ENCODE measurements at places on chromosomes 5 and 9.

GRCh38 chr5:131068893-131069643, 96.0 kb downstream of the HINT1 start:
- DNase-seq, result no peak

- DNase-seq, result no peak
Measured at GRCh38 chr9:38282756-38283155, 109.7 kb upstream of the ALDH1B1 start.

GRCh38 chr9:71672573-71672972, 95.7 kb downstream of the CEMIP2 start:
- DNase-seq, result no peak

DNA sequence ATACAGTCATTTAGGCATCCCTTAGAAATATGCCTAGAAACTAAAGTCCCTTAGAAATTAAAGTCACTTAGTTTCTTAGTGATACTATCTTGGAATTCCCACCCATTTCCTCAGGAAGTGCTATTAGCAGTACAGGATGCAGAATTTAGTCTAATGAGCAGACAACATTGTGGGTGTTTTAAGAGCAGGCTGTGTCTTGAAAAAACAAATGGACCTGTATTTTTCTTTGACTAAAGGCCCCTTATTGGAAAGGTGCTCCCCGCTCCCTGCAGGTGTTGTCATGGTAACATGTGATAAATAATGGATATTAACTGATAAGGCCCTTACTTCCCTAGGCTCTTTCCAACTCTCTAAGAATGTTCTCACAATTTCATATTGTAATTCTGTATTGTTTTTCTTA, 38.8 kb upstream of the STARD4 start:
- DNase-seq, result no peak

DNA sequence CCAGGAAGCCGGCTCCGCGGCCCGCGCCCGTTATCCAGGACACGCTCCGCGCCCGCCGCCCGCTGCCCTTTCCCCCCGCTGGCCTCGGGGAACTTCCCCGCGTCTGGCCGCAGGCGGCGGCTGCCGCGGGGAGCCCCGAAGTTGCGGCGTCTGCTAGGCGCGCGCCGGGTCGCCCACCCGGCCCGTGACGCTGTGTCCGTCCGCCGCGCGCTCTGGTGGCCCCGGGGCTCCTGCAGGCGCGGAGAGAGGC, 621 bp upstream of the GCNT4 start:
- no peak for DNase-seq

DNA sequence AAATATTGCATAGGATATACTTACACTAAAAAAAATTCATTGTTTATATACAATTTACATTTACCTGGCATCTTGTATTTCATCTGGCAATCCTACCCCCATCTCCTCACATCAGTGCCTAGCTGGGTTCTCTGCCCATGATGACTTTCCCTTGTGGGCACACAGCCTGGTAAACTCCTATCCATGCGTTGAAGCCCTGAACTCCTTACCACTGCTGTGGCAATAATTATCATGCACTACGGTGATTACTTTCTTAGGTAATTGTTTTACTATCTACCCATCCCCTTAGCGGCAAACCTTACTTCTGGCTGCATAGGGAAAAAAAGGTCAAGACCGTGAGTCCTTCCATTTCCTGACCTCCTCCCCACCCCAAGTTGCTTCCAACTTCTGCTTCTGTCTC, 63.6 kb upstream of the DAB2IP start:
- no peak for DNase-seq

DNA sequence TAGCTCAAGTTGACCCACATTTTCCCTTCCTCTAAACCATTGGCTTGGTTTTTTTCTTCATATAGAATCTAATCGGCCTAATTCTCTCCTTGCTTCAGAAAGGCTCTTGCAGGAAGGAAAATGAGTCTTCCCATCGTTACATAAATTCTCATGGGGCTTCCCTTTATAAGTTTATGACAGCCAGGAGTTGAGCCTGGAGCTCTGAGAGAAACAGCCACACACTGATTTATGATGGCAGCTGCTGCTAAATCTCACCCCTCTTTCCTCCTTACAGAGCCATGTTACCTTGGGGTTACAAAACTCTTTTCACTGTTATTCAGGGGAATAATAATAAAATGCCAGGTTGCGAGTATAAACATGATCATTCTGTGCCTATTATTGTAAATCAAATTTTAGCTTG, 5.2 kb upstream of the RNF14 start:
- no peak for DNase-seq

DNA sequence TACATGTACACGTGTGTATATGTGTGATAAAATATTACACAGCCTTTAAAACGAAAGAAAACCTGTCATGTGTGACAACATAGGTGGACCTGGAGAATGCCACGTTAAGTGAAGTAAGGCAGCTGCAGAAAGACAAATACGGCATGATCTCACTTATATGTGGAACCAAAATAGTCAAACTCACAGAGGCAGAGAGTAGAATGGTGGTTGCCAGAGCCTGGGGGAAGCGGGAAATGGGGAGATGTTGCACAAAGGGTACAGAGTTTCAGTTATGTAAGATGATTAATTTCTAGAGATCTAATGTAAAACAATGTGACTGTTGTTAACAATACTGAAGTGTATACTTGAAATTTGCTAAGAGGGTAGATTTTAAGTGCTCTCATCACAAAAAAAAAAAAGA, 34.8 kb downstream of the ADAMTS12 start:
- no peak for DNase-seq

GRCh38 chr5:5164163-5164562, 24.0 kb downstream of the ADAMTS16 start:
- DNase-seq, result no peak

DNA sequence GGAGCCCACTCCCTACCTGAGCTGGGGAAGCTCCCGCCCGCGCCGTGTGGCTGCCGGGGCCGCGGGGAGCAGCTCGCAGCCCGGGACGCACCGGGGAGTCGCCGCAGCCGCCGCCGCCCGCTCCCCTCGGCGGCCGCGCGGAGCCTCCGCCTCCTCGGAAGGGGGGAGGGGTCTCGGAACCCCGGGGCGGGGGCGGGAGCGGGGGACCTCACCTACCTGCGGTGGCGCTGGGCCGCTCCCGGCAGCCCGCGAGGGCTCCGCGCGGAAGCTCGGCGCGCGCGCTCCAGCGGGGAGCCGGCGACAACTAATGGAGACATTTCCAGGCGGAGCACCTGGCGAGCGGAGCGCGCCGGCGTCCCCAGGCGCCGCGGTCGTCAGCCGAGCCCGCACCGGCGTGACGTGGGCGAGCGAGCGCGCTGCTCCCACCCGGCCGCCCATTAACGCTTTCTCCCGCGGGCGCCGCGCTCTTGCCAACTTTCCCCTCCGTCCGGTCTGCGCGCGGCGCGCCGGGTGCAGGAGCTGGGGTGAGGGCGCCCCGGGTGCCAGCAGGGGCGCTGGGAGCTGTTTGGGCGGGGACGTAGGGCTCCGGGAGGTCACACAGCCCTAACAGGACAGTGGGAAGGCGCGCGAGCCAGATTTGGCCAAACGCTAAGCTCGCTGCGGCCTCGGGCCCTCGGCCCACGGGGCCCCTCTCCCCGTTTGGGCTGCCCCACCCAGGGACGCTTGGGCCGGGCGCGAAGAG, 4.3 kb upstream of the IRX4 start:
- no peak for DNase-seq

GRCh38 chr5:133698646-133699526, 86.5 kb upstream of the FSTL4 start:
- no peak for DNase-seq

DNA sequence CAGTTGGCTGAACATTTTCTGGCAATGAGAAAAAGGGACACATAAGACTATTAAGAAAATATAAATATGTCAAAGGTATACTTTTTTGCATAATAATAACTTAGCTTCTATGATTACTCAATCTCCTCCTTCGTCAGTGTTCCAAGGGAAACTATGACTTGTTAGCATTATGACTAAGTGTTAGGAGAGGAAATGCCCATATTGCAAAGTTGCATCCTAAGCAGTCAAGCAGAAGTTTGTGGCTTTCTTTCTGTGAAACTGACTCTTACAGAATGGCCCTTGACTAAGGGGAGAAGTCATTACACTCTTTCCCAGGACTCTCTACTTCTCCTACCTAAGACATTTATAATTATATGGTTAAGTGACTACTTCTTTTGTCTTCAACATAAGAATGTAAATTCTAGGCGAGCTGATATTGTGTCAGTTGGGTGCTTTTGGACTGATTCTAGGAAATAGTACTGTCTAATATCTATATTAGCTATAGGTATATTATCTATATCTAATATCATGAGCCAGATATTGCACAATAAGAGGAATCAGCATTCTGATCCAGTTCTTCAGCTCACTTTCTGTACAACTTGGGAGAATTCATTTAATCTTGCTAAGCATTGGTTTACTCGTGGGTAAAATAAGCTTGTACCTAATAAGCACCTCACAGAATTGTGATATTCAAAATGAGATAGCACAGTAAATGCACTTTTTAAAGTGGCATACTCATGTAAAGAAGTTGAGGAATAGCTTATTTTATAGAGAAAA, 16.4 kb upstream of the SPINK6 start:
- peak; percentile 92 for DNase-seq

GRCh38 chr9:85041466-85042137, 372.1 kb downstream of the NTRK2 start:
- DNase-seq, result no peak

- no peak for DNase-seq
Measured at GRCh38 chr9:26579056-26579455, 313.5 kb downstream of the CAAP1 start.

DNA sequence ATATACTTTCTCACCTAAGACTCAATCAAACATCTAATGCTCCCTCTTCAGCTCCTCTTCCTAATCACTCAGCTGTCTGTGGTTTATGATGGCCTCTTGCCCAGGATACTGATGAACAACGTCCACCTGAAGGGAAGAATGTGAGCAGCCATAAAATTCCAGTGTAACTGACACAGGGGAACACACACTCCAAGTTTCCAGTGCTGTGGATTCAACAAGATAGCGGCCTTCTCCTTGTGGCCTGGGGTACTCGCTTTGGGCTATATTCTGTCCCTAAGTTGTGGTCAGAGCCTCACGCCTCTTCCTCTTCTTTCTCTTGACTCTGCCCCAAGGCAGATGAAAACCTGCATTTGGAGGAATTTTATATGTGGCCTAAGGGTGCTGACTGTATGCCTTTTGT, 11.7 kb downstream of the B4GALT1 start:
- no peak for DNase-seq

- no peak for DNase-seq
Measured at GRCh38 chr5:158676642-158677469, 422.9 kb downstream of the EBF1 start.

- no peak for DNase-seq
Measured at GRCh38 chr9:130237763-130238524, 27.6 kb upstream of the HMCN2 start.

DNA sequence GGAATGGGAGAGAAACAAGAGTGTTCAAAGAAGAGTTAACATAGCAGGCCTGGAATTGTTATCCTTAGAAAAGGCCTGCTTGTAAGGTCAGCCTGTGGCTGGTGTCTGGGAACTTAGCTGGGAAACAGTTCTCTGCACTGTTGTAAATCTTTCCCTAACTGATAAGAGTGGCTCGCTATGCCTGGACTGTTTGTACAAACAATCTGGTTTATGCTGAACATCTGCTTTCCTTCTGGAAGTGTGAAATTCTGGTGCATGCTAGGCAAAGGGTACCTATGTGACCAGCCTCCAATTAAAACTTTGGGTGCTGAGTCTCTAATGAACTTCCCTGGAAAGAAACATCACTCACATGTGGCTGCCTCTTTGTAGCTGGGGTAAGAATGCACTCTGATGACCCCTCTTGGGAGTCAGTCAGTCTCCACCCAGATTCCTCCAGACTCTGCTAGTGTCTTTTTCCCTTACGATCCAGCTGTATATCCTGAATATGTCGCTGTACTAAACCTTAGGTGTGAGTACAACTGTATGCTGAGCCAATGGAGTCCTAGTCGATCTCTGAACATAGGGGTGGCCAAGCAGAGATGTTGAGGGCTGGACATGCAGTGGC, 16.5 kb downstream of the SPARC start:
- DNase-seq, result no peak

- DNase-seq, result no peak
Measured at GRCh38 chr9:83019246-83019645, 43.7 kb downstream of the RASEF start.

- no peak for DNase-seq
Measured at GRCh38 chr9:20941174-20941690, 90.2 kb downstream of the HACD4 start.

DNA sequence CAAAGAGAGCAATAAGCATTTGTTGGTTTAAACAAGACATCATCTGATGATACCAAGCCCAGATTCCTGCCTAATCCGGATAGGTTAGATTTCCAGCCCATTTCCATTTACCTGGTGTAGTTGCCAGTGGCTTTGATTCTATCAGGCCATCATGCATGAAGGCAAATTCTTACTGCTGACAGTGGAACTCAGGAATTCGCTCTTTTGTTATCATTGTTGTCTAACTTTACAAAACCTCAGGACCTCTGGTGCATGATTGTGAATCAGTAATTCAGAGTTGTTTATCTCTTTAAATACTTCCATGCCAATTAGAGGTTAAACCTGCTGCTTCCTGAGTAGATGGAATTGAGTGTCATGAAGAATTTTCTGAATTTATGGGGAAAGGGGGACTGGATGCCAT, 76.5 kb downstream of the C9orf152 start:
- no peak for DNase-seq

DNA sequence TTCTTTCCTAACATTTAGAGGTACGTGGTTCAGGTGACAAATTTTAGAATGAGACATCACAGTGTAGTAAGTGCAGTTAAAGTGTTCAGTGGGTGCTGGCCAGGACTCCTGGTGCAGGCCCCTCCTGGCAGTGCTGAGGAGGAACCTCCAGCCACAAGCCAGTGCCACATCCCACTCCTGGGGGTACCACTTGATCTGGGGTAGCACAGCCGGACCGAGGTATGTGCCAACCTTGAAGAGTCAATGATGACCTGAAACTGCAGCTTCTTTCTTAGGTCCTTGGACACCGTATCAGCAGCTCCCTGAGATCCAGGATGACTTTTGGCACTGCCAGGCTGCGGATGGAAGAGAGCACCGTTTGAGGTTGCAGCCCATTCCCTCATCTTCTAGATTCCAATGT, 310.4 kb upstream of the IRX4 start:
- no peak for DNase-seq

DNA sequence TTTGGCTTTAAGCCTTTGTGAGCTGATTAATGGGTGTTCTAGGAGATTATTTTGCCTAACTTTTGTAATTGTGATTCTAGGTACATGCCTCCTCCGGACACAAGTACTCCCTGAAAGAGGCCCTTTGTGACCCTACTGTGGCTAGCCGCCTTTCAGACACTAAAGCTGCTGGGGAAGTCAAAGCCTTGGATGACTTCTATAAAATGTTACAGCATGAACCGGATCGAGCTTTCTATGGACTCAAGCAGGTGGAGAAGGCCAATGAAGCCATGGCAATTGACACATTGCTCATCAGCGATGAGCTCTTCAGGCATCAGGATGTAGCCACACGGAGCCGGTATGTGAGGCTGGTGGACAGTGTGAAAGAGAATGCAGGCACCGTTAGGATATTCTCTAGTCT, 13.6 kb downstream of the ITGA1 start:
- DNase-seq, result no peak
